ENCODE measurements at places on chromosomes 1 and 21.

- DNase-seq, result no peak
Measured at GRCh38 chr1:229131243-229132105, 139.4 kb upstream of the RAB4A start.

- DNase-seq, result no peak
Measured at GRCh38 chr1:10065344-10065685, 32.6 kb downstream of the UBE4B start.

DNA sequence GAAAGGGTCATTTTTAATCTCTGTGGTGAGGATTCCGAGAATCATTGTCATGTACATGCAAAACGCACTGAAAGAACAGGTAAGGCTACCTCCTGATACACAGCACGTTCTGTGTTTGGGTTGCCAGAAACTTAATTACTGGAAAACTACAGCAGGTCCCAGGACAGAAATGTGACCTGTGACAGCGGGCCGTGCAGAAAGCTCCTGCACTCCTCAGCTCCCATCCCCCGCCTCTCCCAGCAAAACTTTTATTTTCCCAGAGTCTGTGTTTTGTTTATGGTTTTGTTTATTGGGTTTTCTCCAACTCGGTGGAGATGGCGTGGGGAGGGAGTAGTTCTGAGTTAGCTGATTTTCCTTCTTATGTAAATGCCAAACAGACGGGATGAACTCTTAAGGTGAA is 44.7 kb downstream of the SLC44A3 start:
- DNase-seq, result peak; percentile 38

DNA sequence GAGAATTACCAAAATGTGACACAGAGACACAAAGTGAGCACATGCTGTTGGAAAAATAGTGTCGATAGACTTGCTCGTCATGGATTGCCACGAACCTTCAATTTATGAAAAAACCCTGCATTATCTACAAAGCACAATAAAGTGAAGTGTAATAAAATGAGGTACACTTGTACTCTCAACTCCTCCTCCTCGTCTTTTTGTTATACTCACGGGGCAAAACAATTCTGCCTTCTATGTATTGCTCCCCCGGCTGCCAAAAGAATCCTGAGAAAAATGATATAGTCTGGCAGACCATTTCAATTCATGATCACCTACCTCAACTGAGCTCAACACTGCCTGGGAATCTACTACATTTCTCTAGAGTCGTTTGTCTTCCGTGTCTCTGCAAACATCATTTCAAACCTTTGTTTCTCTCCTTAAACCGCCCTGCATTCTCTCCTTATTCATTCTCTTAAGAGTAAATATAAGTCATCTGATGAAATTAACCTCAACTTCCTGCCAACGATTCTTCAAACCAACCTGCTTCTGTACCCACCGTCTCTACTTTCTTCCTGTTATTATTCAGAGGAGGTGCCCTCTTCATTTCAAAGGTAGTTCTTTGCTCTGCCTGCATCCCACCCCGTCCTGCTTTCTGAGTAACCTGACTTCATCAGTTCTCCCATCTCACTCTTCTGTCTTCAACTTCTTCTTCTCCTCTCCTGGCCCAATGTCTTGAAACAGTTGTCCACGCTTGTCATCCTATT is 12.9 kb upstream of the IL19 start:
- DNase-seq, result no peak

DNA sequence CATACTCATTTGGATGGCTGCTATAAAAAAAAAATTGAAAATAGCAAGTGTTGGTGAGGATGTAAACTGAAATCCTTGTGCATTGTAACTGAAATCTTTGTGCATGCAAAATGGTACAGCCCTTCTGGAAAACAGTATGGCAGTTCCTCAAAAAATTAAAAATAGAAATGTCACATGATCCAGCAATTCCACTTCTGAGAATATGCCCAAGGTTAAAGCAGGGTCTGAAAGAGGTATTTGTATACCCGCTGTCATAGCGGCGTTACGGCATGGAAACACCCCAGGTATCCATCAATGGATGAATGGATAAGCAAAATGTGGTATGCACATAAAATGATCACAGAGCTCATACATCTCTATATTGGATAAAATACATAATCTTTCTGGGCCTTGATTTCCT is 116.7 kb downstream of the RUSC1 start:
- no peak for DNase-seq

DNA sequence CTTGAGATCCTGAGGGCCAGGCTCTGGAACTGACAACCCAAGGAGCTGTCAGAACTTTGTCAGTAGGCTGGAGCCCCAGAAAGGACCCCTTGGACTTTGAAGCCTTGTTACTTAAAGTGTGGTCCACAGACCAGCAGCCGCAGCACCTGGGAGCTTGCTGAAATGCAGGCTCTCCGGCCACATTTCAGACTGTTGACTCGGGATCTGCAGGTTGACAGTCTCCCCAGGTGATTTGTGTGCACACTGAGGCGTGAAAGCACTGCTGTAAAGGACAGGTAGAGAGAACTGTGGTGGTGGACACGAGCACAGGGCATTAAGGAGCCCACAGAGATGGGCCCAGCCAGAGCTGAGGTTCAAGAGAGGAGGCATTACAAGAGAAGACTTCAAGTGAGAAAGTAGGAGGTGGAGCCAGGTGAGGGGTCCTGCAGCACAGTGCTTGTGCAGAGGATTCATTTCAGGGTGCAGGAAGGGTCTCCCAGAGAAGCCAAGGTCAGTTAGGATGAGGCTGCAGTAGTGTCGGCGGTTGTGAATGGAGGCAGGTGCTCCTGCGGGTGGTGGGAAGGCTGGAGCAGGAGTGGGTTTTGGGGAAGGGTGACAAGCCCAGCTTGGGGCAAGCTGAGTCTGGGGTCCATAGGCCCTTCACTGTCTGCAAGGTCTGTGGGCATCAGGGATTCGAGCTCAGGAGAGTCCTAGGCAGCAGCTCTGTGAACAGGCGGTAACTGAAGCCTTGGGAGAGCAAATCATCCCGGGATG is 4.6 kb downstream of the HYI start:
- DNase-seq, result no peak

DNA sequence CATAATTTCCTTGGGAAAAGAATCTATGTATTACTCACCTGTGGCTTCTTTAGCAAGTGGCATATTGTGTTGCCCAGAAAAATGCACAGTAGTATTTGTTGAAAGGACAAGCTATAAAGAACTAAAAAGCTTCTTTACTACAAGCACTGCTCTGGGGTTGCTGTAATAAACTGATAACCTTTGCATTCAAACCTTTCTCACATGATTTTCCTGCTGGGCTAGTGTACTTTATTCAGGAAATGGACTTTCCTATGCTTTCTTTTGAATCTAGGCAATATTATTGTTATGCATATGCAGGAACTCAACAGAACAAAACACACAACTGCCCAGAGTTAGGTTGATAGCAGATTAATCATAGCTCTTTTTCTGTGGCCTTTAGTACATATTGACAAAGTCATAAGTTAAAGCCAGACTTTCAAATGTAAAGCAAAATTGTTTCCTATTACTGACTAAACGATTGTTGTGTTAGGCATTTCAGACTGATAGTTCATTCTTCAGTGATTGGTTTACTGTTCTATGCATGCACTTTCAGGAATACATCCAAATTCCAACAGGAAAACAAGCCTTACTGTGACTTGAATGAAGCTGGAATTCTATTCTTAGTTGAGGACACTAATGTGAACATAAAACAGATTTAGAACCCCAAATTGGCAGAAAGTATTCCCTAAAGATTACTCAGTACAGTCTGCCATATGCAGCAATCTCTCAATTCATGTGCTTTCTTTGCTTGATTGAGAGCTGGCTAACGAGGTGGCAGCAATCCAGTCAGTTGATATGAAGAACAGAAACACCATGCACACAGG is 564.3 kb upstream of the NEGR1 start:
- DNase-seq, result no peak
